ENCODE measurements at places on chromosomes 4 and X.

GRCh38 chrX:130575831-130576389, 174.1 kb downstream of the RBMX2 start:
- DNase-seq = peak; percentile 57

DNA sequence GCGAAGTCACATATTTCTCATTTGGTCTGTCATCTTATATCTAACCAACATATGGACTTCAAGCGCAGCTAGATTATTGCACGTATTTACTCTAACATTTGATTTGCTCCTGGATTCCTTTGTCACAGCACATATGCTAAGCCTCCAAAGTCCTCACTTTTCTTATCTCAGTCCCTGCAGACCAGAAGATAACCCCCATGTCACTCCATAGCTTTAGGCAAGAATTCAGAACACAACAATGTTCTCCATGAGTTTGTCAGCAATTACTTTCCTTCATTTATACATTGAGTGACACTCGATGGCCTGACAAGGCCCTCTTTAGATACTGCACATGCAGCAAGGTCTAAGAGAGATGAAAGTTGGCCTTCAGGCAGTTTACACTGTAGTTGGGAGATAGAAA, 4.8 kb upstream of the STATH start:
- DNase-seq = no peak

DNA sequence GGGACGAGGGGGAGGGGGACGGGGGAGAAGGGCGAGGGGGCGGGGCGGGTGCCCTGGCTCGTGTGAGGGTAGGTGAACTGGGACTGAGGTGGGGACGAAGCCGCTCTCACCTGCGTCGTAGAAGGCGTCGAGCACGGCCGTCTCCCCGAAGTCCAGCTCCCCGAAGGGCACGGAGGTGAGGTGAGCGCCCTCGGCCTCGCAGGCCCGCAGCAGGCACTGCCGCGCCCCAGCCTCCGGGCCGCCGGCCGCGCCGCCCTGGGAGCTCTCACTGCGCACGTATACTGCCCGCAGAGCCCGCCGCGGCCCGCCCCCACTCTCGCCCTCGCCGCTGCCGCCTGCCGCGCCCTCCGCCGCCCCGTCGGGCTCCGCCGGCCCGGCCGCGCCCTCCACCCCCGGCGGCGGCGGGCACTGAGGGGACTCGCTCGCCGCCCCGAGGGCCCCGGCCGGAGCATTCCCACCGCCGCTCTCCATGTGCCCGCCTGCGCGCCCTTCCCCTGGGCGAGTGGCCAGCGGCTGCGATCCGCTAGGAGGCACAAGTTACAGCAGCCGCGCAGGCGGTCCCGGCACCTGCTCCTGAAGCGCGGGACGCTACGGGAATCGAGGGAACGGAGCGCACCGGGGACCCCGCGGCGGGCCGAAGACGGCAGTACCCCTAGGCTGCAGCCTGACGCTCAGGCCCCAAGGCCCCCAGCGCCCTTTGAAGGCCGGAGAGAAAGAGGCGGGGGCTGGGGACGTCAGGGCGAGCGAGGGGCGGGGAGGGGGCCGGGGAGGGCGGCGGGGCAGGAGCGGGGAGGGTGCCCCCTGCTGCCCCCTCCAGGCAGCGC, at the start of gene MAP3K15:
MAP3K15 (minus strand) TSS at position 718 of the 824 bp plus-strand sequence; CDS start at position 471, 247 bp downstream.
- no peak for DNase-seq

GRCh38 chr4:22978656-22979055, 285.9 kb downstream of the GBA3 start:
- DNase-seq = no peak

- no peak for DNase-seq
These were observed 18.4 kb upstream of the P2RY8 start for GRCh38 chrX:1555370-1555769.

DNA sequence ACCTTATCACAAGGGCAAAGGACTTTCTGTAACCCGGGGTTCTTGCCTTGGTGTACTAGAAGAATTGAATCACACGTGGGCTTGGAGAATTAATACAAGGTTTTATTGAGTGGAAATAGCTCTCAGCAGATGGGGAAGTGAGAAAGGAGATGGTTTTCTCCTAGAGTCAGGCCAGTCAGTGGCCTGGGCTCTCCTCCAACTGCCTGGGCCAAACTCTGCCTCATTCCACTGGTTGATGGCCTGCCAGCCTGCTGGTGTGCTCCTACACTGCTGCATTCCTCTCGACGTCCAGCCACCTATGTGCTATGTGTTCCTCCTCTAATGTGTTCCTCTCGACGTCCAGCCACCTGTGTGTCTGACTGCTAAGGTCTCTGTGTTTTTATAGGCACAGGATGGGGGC, 35.3 kb upstream of the SPIN2A start:
- peak; percentile 0 for DNase-seq

GRCh38 chr4:825063-825970, 612 bp downstream of the CPLX1 start:
- DNase-seq = no peak

DNA sequence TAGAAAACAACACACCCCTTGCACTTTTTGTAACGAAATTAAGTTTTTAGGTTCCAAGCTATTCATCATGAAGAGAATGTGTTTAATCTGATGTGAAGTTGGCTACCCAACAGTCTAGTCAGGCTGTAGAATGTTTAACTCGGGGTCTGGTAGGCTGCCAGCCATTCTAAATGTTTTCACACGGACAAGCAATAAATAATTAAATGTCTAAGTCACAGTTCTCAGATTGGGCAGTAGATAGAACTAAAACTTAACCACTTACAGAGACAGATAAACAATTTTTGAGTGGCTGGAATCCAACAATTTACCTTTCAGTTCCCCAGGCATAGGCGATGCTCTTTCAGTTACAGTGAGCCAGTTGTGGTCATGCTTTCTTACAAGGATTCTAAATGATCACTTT, 66.5 kb downstream of the CHIC2 start:
- peak; percentile 43 for DNase-seq

- no peak for DNase-seq
These were observed 83.1 kb downstream of the MID1 start for GRCh38 chrX:10537308-10537707.

- DNase-seq = peak; percentile 69
These were observed 51.1 kb downstream of the TMEM156 start for GRCh38 chr4:38980903-38981676.

DNA sequence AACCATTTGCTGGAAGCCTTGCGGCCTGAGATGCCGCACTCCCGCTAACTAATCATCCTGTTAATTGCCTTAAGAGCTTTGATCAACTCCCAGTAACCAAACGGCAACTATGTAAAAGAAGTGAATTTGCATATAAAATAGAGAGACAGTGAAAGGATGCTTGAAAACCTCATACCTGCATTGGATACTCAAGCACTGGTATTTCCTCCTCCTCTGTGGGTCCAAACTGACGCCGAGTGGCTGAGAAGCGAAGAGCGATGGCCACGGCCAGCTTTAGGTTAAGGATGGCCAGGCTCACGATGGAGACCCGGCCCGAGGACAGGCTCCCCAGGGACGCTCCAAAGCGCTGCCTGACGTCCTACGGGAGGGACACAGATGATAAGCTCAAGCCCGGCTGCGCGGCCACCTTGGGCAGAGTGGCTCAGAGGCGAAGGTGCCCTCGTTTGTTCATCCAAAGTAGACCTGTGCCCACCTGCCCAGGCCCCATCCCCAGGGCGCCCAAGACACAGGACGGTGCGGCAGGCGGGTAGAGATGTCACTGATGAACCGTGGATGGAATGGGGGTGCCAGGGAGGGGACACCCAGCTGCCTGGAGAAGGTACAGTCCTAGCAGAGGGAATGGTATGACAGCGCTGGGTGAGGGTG, 43.6 kb downstream of the ACOX3 start:
- DNase-seq = no peak

GRCh38 chr4:82138374-82138773, 235.4 kb downstream of the HNRNPD start:
- DNase-seq = no peak

DNA sequence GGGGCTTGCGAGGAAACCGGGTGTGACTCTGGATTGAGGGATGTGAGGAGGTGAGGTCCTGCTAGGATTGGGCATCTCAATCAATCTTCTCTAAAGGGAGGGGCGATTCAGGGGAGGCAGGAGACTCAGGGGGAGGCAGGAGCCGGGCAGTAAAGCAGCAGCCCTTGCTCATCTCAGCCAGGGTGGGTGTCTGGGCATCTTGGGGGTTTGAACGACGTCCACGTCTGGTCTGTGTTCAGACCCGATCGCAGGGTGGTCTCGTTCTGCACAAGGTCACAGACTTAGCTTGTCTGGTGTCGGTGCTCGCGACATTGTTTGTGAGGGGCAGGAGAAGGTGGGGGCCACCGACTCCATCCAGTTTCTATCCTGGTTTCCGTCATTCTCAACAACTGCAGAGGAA, 231.3 kb upstream of the PSAPL1 start:
- no peak for DNase-seq

GRCh38 chr4:160233141-160233540, 1130.3 kb downstream of the RAPGEF2 start:
- no peak for DNase-seq

- DNase-seq = no peak
These were observed 28.4 kb downstream of the FAM53A start for GRCh38 chr4:1655676-1656075.

DNA sequence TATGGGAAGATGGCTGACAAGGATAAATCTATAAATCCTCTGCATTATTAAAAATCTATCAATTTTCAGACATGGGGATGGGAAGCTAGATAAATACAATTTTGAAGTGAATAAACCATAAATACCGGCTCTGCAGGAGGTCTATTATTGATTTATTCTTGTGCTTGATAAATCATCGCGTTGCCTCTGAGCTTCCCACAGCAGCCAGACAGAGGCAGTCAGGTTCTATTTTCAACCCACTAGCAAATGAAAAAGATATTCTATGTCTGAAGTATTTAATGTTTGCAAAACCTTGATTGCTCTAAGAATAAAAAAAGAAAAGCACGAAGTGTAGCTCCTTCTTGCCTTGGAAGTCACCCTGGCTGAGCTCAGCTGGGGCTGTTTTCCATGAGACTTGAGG, 216.2 kb downstream of the DHRSX start:
- no peak for DNase-seq

- no peak for DNase-seq
These were observed 43.1 kb upstream of the LSM6 start for GRCh38 chr4:146132445-146132844.

DNA sequence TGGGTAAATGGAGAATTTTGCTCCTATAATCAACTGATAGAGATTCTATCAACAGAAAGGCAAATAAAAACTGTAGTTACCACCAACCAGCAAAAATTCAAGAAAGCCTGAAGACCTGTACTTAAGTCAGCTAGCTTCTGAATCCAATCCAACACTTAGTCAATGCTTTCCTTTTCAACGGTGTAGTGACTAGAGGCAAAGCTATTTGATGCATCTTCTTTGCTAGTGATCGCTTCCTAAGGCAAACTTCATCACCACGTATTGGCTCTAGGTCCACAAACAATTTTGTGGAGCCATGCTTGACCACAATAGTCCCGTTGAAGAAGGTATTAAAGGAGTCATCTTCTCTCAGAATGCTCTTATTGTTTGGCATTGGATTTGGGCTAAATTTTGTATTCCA, 25.0 kb upstream of the UBA6 start:
- peak; percentile 35 for DNase-seq

DNA sequence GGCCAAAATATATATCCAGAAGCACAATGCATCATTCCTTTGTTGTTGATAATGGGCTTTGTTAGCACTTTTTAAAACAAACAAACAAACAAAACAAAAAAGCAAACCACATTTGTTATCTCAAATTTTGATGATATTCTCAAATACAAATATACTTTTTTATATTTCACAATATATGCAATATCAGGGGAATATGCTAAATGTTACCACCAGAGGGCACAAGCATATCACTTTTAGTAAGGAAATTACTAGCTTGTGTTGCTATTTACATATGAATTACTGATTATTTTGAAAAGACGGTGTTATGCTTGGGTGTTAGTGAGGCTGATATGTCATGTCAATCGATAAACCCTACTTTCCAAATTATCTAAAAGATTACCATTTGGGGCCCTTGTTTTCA, 29.1 kb downstream of the RIPPLY1 start:
- peak; percentile 63 for DNase-seq

GRCh38 chr4:99390055-99390454, 37.5 kb upstream of the ADH1C start:
- DNase-seq = peak; percentile 93

DNA sequence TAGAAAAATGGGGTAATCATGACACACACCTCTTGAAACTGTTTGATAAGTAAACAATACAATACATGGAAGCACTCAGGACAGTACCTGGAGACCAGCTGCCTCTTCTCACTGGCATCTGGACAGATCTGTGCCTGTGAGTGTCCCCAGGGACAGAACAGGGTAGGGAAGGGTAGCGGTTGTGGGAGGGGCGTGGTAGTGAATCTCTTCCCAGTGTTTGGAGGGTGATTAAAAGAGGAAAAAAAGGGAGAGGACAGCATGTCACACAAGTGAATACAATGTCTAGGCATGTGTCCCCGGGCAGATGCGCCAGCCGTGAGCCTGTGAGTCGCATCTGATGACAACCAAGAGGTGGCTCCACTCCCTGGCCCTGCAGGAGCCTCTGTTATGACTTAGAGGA, 138.8 kb upstream of the MSX1 start:
- no peak for DNase-seq

DNA sequence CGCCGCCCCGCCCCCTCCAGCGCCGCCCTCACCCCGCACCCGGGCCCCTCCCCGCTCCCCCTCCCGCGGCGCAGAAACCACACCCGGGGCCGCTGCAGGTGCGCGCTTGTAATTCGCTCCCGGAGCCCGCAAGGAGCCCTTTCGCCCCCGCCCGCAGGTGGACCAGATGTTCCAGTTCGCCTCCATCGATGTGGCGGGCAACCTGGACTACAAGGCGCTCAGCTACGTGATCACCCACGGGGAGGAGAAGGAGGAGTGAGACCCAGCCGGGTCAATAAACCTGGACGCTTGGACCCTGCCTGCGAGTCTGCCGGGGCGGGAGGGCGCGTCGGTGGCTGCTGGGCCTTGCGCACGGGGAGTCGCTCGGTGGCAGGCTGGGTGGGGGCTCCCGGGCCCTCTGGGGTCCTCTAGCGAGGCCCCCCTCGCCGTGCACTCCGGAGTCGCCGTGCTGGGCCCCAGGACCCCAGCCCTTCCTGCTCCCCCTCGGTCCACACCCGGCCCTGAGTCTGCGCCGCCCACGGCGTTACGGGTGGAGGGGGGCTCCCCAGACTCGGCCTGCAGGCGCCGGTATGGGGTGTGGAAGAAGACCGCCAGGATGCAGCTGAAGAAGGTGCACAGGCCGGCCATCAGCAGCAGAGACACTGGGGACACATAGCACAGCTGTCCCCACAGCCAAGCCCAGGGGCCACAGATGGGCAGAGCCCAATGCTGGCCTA, 7.1 kb downstream of the SLC49A3 start:
- no peak for DNase-seq

- peak; percentile 66 for DNase-seq
These were observed 2.1 kb upstream of the PCDH7 start for GRCh38 chr4:30718021-30718542.

DNA sequence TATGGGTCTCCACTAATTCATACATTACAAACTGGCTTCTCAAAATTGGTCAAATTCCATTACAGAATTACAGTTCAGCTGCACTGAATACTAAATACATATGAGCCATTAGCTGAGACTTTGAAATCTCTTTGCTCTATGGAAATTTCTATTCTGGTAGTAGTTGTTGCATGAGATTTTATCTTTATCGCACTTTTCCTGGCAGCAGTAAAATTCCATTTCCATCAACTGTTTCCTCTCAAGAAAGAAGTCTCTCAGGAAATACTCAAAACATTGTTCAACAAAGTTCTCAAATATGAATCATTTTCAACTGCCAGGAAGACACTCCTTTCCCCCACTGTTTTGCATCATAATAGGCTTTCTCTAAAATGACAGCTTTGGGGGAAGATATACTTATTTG, 51.3 kb downstream of the ATP11C start:
- peak; percentile 92 for DNase-seq

GRCh38 chr4:10684631-10685030, at the start of gene CLNK:
Gene CLNK, minus strand, starts transcription at chr4:10684768. Its CDS starts 16,899 bp downstream, at chr4:10667869.
- no peak for DNase-seq

- peak; percentile 93 for DNase-seq
These were observed 39.2 kb upstream of the TLR3 start for GRCh38 chr4:186029571-186030398.
